ENCODE measurements at places on chromosomes 4 and X. TPM values are rescaled to one million over a fixed set of nuclear protein-coding genes. Genes with fewer than 3 reads are reported as not detected.
A peak's percentile ranks its signal among the peaks of the same experiment; 100 is the strongest.

GPRASP2 gene
- 10.7 TPM for total RNA-seq

BTC gene
- 9.4 TPM for total RNA-seq

DNA sequence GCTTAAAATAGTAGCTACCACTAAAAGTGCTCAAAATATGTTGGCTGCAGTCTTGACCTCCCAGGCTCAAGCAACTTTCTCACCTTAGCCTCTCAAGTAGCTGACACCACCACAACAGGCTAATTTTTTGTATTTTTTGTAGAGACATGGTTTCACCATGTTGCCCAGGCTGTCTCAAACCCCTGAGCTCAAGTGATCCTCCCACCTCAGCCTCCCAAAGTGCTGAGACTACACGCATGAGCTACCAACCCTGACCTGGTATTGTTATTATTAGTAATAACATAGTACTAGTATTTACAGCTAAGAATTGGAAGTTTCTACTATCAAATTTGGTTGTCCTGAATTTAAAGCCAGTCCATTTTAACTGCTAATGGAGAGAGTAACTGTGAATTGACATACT lies 18.0 kb downstream of the STAP1 start:
- H3K27me3 ChIP-seq, result no peaks in the 10 kb centered on the region
- H3K4me1 ChIP-seq, result no peaks in the 10 kb centered on the region
- no peak for DNase-seq
- H3K4me3 ChIP-seq, result no peak overlapping the region
- H3K36me3 ChIP-seq, result no peaks in the 10 kb centered on the region
- H3K27ac ChIP-seq, result no peak overlapping the region

SOD3 gene
- 380 TPM for total RNA-seq

GRCh38 chr4:48127682-48128404 lies 6.2 kb downstream of the TXK start:
- H3K36me3 ChIP-seq, result no peaks in the 10 kb centered on the region
- DNase-seq, result peak; percentile 68
- peak overlapping the region; percentile 21 for H3K4me3 ChIP-seq
- no peaks in the 10 kb centered on the region for H3K4me1 ChIP-seq
- H3K27ac ChIP-seq, result no peak overlapping the region

GRCh38 chr4:1631136-1631535 lies 53.0 kb downstream of the FAM53A start:
- no peaks in the 10 kb centered on the region for H3K4me1 ChIP-seq
- DNase-seq, result no peak
- no peaks in the 10 kb centered on the region for H3K36me3 ChIP-seq
- no peak overlapping the region for H3K4me3 ChIP-seq
- H3K27me3 ChIP-seq, result no peaks in the 10 kb centered on the region

GRCh38 chrX:86379209-86379608 lies 231.0 kb downstream of the DACH2 start:
- H3K4me1 ChIP-seq, result no peaks in the 10 kb centered on the region
- H3K27ac ChIP-seq, result no peak overlapping the region
- no peaks in the 10 kb centered on the region for H3K36me3 ChIP-seq
- DNase-seq, result no peak
- no peaks in the 10 kb centered on the region for H3K27me3 ChIP-seq
- H3K4me3 ChIP-seq, result no peak overlapping the region

DNA sequence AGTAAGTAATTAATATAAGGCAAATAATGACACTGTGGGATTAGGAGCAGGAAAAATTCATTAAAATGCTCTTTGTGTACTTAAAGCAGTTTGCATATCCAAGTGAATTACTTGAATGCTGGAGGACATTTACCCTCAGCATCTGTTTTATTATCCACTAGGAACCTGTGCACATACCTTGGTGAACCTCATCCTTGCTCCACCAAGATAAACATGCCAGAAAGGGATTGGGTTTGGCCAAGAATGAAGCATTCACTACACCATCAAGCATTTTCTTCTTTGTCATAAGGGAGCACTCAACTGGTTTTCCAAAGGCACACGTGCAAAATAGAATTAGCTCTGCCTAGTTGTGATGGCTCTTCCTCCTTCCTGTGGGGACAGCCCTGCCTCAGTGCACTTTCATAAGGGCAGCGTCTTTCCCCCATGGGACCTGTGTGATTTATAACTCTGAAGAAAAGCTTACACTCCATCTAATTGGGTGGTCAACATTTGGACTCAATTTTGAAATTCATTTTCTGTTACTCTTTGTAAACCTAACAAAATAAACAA lies 291.7 kb downstream of the USP46 start:
- H3K4me3 ChIP-seq, result no peak overlapping the region
- H3K27ac ChIP-seq, result no peak overlapping the region

RASSF6 gene
- not detected for total RNA-seq

- no peak for DNase-seq
- no peak overlapping the region for H3K4me3 ChIP-seq
- no peaks in the 10 kb centered on the region for H3K27me3 ChIP-seq
- no peaks in the 10 kb centered on the region for H3K4me1 ChIP-seq
Measured at GRCh38 chr4:135515295-135515694, 1313.7 kb upstream of the PABPC4L start.

DNA sequence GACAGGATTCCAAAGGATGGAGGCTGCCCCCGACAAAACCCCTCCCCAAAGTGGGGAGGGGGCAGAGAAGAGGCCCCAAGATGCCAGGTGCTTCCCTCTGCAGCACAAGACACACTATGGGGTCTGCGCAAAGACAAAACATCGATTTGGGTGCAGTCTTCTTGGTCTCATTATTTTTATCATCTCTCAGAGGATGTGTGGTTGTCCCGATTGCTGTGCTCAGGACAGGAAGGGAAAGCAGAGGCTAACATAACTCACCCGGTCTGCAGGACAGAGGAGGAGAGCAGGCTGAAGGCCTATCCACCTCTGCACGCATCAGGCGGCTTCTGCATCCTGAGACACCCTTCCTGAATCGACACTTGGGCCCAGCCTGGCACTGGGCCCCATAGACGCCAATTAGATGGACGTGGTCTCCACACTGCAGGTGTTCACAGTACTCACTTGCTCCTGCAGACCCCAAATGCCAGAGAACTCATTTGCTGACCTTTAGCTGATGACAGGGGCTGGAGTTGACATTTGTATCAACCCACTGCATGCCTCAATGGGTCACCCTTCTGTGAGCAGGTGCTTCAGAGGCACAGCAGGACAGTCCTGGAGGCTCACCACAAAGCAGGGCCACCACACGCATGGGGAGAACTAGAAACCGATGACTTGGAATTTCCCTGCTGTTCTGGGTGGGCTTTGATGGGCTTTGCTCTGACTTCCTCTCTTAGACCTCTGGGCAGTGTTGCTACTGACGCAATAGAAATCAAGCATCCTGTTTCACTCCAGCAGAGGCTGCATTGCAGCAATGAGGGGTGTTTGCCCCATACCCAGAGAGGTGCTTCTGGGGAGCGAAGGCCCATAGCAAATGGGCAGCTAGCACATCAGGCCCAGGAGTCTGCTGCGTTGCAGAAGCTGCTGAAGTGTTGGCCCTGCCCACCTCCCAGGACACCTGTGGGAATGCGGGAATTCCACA lies 96.3 kb upstream of the ENPP6 start:
- H3K4me3 ChIP-seq, result no peak overlapping the region
- H3K27ac ChIP-seq, result no peak overlapping the region
- no peaks in the 10 kb centered on the region for H3K4me1 ChIP-seq
- H3K36me3 ChIP-seq, result no peaks in the 10 kb centered on the region

MAOB gene
- total RNA-seq, result 35.0 TPM

GRCh38 chr4:174538123-174538875 lies 16.0 kb upstream of the HPGD start:
- H3K27ac ChIP-seq, result no peak overlapping the region
- no peak for DNase-seq
- no peaks in the 10 kb centered on the region for H3K27me3 ChIP-seq

GRCh38 chr4:152344001-152344400 lies 191.9 kb downstream of the FBXW7 start:
- H3K36me3 ChIP-seq, result no peaks in the 10 kb centered on the region
- no peak overlapping the region for H3K4me3 ChIP-seq
- H3K4me1 ChIP-seq, result no peaks in the 10 kb centered on the region
- no peak overlapping the region for H3K27ac ChIP-seq

MAGEB5 gene
- not detected for total RNA-seq

IGSF1 gene
- total RNA-seq, result 2.5 TPM

GRCh38 chr4:28211676-28212470 lies 1351.2 kb downstream of the STIM2 start:
- no peak overlapping the region for H3K4me3 ChIP-seq
- H3K4me1 ChIP-seq, result no peaks in the 10 kb centered on the region
- H3K27me3 ChIP-seq, result no peaks in the 10 kb centered on the region
- no peaks in the 10 kb centered on the region for H3K36me3 ChIP-seq
- DNase-seq, result no peak
- no peak overlapping the region for H3K27ac ChIP-seq

DNA sequence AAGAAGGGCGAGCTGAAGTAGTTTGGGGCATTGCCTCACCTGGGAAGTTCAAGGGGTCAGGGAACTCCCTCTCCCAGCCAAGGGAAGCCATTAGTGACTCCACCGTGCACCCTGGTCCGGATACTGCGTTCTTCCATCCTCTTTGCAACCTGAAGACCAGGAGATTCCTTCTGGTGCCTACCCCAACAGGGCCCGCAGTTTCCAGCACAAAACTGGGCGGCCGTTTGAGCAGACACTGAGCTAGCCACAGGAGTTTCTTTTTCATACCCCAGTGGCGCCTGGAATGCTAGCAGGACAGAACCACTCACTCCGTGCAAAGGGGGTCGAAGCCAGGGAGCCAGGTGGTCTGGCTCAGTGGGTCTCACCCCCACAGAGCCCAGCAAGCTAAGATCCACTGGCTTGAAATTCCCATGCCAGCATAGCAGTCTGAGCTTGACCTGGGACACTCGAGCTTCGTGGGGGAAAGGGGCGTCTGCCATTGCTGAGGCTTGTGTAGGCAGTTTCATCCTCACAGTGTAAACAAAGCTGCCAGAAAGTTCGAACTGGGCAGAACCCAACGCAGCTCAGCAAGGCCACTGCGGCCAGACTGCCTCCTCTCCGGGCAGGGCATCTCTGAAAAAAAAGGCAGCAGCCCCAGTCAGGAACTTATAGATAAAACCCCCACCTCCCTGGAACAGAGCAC lies 1039.4 kb upstream of the IGFBP7 start:
- H3K4me3 ChIP-seq, result no peak overlapping the region
- H3K4me1 ChIP-seq, result no peaks in the 10 kb centered on the region
- no peaks in the 10 kb centered on the region for H3K27me3 ChIP-seq

DNA sequence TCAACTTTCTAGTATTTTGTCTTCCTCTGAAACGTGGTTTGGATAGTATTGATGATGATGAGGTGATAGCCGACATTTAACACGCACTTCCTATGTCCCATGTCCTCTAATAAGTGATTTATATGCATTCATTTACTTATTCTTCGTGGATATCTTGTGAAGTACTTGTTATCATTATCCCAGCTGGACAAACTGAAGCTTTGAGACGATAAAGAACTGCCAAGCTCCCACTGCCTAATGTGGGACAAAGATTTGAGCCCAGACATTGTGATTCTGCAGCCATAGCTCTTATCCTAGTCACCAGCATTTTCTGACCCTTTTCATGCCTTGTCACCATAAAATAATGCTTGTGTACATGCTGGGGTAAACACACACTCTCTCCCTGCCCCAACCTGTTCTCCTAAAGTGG lies 92.5 kb downstream of the RAPGEF2 start:
- no peaks in the 10 kb centered on the region for H3K36me3 ChIP-seq
- peaks cover 4% of the 10 kb centered on the region for H3K4me1 ChIP-seq
- no peak for DNase-seq

DNA sequence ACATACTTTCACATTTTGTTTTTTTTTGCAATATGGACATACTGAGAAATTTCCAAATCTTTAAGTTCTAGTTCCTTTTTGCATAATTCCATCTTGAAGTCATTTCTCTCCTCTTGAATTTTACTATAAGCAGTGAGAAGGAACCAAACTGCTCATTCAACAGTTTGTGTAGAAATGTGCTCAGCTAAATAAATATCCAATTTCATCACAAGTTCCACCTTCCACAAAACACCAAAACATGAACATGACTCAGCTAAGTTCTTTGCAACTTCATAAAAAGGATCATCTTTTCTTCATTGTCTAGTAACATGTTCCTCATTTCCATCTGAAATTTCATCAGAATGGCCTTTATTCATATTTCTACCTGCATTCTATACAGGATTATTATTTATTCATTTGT lies 77.3 kb upstream of the FGF13 start:
- no peak for DNase-seq
- H3K36me3 ChIP-seq, result no peaks in the 10 kb centered on the region
- H3K27me3 ChIP-seq, result no peaks in the 10 kb centered on the region

DNA sequence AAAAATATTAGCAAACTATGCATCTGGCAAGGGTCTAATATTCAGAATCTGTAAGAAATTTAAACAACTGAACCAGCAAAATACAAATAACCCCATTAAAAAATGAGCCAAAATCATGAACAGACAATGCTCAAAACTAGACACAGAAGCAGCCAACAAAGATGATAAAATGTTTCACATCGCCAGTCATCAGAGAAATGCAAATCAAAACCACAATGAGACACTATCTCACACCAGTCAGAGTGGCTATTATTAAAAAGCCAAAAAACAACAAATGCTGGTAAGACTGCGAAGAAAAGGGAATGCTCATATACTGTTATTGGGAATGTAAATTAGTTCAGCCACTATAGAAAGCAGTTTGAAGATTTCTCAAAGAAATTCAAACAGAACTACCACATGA lies 201.3 kb upstream of the CPEB2 start:
- H3K4me1 ChIP-seq, result no peaks in the 10 kb centered on the region
- H3K36me3 ChIP-seq, result no peaks in the 10 kb centered on the region
- DNase-seq, result no peak
- H3K27me3 ChIP-seq, result no peaks in the 10 kb centered on the region

UGT2B11 gene
- total RNA-seq, result not detected

GRCh38 chr4:136306361-136306760 lies 1225.9 kb downstream of the PCDH18 start:
- no peak overlapping the region for H3K27ac ChIP-seq
- no peaks in the 10 kb centered on the region for H3K27me3 ChIP-seq
- H3K4me1 ChIP-seq, result no peaks in the 10 kb centered on the region
- no peak for DNase-seq
- no peak overlapping the region for H3K4me3 ChIP-seq

EXOC1L gene
- total RNA-seq, result not detected

SHOX gene
- not detected for total RNA-seq

GRCh38 chrX:135087867-135088266 lies 32.5 kb downstream of the ETDB start:
- no peak overlapping the region for H3K4me3 ChIP-seq
- no peaks in the 10 kb centered on the region for H3K27me3 ChIP-seq
- no peak overlapping the region for H3K27ac ChIP-seq

GRCh38 chr4:52837716-52838558 lies 24.2 kb upstream of the RASL11B start:
- H3K27ac ChIP-seq, result no peak overlapping the region
- H3K36me3 ChIP-seq, result no peaks in the 10 kb centered on the region
- no peaks in the 10 kb centered on the region for H3K27me3 ChIP-seq
- no peak for DNase-seq
- H3K4me1 ChIP-seq, result no peaks in the 10 kb centered on the region
- H3K4me3 ChIP-seq, result no peak overlapping the region

LINC00632 gene
- 1,175 TPM for total RNA-seq

NUDT10 gene
- 2.7 TPM for total RNA-seq

DNA sequence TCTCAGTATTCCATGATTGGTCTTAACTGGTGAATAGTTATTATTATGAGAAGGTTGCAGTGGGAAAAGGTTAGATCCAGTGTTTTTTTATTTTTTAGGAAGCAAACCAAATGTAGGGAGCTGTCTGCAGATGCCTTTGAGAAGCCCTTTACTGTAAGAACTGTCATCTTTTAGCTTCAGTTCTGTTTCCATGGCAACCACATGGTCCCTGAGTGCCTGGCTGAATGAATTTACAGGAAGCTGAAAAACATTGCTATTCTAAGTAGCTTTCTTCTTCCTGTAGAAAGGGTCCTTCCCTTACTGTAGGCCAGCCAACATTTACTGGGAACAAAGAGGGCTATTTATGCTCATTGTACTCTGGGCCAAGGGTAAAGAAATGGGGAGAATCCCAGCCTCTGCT lies 103.3 kb downstream of the DCLK2 start:
- H3K4me3 ChIP-seq, result no peak overlapping the region
- H3K27me3 ChIP-seq, result no peaks in the 10 kb centered on the region
- no peak overlapping the region for H3K27ac ChIP-seq
